ENCODE measurements at places on chromosomes 12 and 14. TPM values are rescaled to one million over a fixed set of nuclear protein-coding genes. Genes with fewer than 3 reads are reported as not detected.

Gene ACOT6
- total RNA-seq = not detected

Gene TXNRD1
- 1,066 TPM for total RNA-seq

Gene C12orf54
- not detected for total RNA-seq

Gene ZDHHC22
- not detected for total RNA-seq

Gene SCARB1
- total RNA-seq = 10.4 TPM

Gene ACSM4
- total RNA-seq = not detected

Gene AMIGO2
- 1.2 TPM for total RNA-seq

Gene IKBIP
- 70.5 TPM for total RNA-seq

Gene ANO2
- 0.44 TPM for total RNA-seq

Measured in smooth muscle cell of trachea (primary cell).